ENCODE measurements at places on chromosomes 5 and 9.
A peak's percentile ranks its signal among the peaks of the same experiment; 100 is the strongest.

DNA sequence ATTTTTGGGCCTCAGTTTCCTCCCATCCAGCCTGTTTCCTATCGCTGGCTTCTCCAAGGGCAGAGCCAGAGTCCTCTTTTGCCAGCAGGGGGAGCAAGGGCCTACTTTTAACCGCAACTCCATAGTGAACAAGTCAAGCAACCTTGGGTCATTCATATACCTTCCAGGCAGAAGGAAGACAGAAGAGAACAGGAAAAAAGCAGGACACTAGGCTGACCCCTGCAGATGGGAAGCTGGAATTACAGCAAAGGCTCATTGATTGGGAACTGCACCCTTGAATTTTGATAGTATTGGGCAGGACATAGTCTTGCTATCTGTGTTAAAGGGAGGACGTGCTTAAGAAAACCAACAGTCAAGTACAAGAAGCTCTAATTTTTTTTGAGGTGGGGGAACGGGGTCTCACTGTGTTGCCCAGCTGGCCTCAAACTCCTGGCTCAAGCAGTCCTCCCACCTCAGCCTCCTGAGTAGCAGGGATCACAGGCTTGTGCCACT lies 30.1 kb downstream of the QRFP start:
- DNase-seq = no peak

DNA sequence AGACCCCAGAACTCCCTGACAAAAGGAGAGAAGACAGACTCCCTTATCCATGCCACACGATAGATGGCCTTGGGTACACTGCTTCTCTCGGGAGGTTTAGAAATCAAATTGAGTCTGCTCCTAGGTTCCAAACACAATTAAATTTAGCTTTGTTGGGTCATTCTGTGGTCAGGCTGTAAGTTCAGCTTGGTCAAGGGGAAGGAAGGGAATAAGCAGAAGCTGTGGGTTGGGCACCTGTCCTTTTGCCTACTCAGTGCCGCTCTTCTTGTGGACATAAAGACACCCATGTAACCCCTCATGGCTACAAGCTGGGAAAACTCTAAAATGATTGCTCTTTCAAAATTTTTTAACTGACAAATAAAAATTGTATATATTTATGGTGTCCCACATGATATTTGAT lies 19.1 kb upstream of the AK3 start:
- DNase-seq = no peak

DNA sequence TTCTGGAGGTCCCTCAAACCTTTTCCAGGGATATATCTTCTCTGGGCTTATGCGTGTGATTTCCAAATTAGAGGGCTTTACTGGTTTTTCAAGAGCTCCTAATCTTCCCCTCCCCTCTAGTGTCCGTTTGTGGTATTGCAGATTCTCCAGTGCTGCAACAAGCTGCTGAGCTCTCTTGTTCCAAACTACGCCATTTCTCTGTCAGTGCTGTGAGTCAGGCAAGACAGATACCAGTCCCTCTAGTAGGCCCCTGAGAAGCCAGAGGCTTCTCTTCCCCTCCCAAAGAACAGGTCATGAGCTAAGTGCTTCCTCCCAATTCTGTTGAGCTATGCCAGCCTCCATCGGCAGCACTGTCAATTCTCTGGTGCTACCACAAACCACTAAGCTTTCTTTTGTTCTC lies 149.5 kb downstream of the FANCC start:
- peak; percentile 15 for DNase-seq

- no peak for DNase-seq
Observed at GRCh38 chr5:4028384-4028783, 432.8 kb downstream of the IRX1 start.

GRCh38 chr5:5793242-5794117 lies 371.0 kb downstream of the ICE1 start:
- no peak for DNase-seq

- DNase-seq = no peak
Observed at GRCh38 chr9:16687678-16688369, 182.6 kb downstream of the BNC2 start.

- DNase-seq = no peak
Observed at GRCh38 chr9:100307080-100307479, 45.7 kb downstream of the TEX10 start.

DNA sequence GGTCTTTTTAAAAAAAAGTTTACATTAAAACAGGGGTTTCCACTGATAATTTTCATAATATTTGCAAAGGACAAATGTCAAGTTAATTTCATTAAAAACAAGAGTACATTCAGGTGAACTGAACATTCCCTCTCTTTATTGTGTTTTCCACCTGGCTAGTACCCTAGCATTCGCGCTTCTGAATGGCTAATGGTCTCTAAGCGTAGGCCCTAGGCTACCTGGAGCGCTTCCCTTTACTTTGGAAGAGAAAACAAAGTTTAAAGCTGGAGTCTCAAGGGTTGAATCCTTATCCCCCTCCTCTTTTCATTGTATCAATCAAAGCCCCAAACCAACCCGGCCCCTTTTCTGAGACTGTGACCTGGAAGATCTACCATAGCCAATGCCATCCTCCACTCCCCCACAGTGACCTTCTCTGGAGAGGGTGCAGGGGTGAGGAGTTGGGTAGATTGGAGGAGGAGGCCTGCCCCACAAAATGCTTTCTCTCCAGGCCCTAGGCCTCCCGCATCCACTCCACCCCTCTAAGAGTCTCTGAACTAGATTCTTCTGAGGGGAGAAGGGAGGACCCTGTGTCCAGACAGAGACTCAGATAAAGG lies 73.3 kb upstream of the TBCA start:
- no peak for DNase-seq
